ENCODE measurements at places on chromosomes 5 and 9.

- DNase-seq = no peak
Observed at GRCh38 chr9:104094534-104095015, 466 bp downstream of the SMC2 start.

DNA sequence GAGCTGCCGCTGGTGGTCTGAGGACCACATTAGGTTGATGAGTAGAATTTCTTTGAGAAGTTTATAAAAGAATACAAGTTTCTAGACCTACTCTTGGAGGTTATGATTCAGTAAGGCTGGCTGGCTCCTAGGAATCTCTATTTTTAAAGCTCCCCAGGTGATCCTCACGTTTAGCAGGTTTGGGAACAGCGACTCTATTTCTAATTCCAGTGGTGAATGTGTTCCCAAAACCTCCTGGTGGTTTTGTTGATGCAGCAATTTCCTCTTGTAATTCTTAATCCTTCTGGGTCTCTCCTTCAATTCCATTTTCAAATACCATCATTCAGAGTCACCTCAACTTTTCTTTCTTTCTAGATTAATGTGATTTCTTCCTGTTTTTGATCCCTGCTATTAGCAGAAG lies 215.9 kb upstream of the RFX3 start:
- DNase-seq = no peak

DNA sequence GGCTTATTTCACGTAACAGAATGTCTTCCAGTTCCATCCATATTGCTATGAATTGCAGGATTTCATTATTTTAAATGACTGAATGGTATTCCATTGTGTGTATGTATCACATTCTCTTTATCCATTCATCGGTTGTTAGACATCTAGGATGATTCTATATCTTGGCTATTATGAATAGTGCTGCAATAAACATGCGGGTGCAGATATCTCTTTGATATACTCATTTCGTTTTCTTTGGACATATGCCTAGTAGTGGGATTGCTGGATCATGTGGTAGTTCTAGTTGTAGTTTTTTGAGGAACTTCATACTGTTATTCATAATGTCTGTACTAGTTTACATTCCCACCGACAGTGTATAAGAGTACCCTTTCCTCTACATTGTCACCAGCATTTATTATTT lies 460.5 kb downstream of the MAN2A1 start:
- DNase-seq = no peak

DNA sequence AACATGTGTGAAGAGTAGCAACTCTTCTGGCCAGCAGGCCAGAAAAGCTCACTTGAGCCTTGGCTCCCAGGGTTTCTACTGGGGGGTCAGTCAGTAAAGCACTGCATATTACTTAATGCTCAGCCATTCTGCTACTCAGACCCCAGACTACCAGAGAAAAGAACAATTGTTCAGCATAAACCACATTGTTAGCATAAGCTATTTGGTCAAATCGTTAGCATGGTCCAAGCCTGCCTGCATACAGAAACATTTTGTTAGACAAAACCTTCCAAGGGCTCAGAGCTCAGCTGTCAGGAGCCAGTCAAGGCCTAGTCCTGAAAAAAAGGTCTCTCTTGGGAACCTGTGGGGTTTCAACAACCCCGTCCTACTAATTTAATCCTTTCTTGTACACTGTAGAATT lies 449.3 kb downstream of the PRR16 start:
- DNase-seq = no peak

- DNase-seq = no peak
Observed at GRCh38 chr5:1897816-1898450, 15.2 kb upstream of the IRX4 start.

- DNase-seq = no peak
Observed at GRCh38 chr5:165573445-165573844, 2068.0 kb downstream of the MAT2B start.

- no peak for DNase-seq
Observed at GRCh38 chr9:132144708-132145365, 17.0 kb upstream of the NTNG2 start.

DNA sequence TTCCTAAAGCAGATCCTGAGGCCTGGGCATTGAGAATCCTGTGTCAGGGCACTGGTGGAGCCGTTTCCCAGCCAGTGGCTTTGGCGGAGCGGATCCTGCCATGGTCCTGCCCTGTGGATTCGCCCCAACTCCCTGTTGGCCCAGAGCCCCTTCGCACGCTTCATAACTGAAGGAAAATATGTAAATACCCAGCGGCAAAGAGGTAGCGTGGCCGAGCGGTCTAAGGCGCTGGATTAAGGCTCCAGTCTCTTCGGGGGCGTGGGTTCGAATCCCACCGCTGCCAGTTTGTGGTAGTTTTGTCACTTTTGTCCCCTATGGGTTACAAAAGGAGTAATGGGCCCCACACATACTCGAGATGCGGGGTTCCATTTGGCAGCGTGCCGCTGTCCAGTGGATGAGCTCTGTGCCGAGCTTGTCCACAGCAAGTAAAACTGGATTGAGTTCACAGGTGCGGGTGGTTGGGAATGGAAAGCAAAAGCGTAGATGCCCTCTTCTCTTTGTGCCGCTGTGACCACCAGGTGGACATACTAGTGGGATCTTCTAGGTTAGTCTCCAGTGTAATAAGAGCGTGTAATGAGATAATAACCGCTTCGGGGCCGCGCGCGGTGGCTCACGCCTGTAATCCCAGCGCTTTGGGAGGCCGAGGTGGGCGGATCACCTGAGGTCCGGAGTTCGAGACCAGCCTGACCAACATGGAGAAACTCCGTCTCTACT lies 17.3 kb downstream of the TRIM7 start:
- DNase-seq = peak; percentile 66

DNA sequence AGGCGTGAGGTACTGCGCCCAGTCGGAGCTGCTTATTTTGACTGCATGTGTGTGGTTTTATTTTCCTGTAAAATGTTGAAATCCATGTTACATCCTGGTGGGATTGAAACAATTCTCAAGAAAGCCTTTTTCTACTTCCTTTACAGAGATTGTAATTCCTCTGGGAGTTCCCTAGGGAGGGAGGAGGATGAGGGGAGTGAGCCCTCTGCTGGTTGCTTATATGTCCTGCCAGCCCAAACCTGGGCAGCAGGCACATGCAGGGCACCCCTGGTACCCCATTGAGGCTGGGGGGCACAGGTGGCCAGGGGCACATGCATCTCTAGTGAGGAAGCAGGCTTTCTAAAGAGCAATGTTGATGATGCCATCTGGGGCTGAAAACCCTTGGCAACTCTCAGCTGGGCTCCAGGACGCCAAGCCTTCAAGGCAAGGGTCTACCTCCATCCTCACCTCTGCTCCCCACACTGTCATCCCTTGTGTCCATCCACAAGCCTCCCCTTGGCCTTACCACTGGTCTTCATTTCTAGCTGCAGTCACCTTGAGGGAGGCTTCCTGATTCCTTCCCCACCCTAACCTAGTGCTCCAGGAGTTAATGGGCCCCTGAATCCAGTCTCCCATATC lies 84.7 kb upstream of the TNFSF8 start:
- DNase-seq = no peak

- no peak for DNase-seq
Observed at GRCh38 chr9:81375187-81376100, 313.9 kb downstream of the TLE1 start.

- no peak for DNase-seq
Observed at GRCh38 chr9:75265525-75265972, 177.2 kb downstream of the OSTF1 start.

DNA sequence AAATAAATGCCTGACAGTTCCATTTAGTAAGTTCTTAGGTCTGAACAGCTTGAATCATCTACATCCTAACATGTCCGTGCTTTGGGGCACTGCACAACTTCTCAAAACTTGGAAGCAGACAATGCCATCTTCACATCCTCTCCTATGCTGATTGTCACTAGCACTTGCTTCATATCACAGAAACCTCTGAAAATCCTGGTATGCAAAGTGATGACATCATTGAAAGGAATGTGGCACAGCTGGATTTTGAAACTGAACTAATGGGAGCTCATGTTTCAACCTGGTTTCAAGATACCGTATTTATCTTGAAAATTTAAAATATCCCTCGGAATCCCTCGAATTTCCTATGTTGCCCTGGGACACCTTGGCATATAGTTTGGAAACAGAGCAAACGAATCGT lies 490.2 kb upstream of the DAP start:
- no peak for DNase-seq

GRCh38 chr5:138573223-138573622 lies 2.0 kb downstream of the HSPA9 start:
- no peak for DNase-seq

DNA sequence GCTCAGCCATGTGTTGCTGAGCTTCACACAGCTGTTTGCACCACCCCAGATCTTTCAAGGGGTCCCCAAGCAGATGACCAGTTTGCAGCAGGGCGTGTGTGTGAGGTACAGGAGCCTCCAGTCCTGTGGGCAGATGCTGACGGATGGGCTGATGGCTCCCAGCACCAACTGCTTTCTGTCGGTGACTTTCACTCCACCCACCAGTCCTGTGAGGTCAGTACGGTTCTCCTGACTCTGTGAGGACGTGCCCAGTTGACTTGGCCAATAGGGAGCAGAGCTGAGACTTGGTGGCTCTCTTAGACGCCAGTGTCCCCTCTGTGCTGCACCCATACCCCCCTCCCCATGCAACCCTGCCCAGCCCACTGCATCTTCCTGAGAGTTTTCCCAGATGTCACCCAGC lies 19.7 kb downstream of the COL5A1 start:
- no peak for DNase-seq

DNA sequence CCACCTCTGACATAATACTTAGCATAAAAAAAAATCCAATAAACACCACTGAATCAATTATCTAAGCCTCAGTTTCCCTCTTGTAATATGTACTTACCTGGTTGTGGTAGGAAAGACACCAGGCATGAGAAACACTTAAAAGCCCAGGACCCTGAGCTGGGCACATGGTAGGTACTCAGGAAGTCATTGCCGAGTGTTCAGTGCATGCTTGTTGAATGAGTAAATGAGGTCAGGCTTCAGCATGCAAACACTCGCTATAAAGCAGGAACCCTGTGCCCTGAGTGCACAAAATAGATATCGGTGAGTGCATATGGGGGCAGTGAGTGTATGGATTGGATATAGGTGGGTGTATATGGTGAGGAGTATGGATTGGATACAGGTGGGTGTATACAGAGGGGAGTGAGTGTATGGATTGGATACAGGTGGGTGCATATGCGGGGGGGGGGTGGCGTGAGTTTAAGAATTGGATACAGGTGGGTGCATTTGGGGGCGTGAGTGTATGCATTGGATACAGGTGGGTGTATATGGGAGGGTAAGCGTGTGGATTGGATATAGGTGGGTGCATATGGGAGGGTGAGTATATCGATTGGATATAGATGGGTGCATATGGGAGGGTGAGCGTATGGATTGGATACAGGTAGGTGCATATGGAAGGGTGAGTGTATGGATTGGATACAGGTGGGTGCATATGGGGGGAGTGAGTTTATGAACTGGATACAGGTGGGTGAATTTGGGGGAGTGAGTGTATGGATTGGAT lies 194.3 kb upstream of the MSX2 start:
- DNase-seq = no peak

DNA sequence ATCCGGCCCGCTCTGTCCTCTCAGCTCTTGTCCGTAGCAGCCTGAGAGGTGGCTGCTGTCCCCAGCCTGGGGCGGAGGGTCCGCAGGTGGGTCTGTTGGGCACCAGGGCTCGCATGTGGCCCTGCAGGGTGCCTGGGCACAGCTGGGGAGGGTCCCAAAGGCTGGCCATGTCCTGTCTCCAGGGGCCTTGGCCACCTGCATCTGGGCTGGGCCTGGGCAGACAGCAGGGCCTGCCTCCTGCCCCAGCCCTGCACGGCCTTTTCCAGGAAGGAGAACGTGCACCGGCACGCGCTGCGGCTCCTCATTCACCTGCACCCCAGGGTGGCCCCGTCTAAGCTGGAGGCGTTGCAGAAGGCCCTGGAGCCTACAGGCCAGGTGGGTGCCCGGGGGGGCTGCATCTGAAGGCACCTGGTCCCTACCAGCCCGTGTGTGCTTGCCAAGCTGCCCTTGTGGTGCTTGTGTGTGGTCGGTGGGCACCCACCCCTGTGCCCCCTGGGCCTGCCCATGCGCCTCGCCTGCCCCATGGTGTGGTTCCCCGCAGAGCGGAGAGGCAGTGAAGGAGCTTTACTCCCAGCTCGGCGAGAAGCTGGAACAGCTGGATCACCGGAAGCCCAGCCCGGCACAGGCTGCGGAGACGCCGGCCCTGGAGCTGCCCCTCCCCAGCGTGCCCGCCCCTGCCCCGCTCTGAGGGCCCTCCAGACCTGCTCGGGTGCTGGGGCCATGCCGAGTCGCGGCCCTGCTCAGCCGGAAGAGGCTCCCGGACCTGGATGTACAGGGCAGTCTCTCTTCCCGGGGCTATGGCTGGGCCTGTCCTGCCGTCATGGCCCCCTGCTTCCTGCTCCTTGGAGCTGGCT lies 5.1 kb upstream of the TOR4A start:
- no peak for DNase-seq

- no peak for DNase-seq
Observed at GRCh38 chr5:126519637-126520592, 75.1 kb downstream of the ALDH7A1 start.

- DNase-seq = no peak
Observed at GRCh38 chr9:7370381-7370780, 429.2 kb downstream of the DMAC1 start.

- DNase-seq = no peak
Observed at GRCh38 chr5:150469718-150470469, 20.4 kb upstream of the RPS14 start.

DNA sequence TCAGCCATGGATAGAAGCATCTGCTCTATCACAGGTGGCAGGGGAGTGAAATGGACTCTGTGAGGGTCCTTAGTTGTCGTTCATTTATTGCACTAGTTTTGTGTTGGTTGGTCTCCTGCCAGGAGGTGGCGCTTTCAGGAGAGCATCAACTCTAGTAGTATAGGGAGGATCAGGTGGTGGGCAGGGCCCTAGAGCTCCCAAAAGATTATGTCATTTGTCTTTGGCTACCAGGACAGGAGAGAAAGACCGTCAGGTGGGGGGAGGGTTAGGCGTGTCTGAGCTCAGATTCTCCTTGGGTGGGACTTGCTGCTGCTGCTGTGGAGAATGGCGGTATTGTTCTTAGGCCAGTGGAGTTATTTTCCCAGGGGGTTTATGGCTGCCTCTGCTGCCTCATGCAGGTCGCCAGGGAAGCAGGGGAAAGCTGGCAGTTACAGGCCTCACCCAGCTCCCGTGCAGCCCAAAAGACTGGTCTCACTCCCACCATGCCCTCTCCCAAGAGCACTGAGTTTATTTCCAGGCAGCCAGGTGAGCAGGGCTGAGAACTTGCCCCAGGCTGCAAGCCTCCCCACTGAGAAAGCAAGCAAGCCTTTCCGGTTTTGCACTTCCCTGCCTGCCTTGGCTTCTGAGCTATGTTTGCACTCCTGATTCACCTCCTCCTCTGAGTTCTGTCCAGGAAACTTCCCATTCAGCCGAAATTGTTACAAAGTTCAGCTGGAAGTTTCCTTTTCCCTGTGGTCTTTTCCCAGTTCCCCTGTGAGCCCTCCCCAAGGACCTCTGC lies 317.3 kb downstream of the TAF11L14 start:
- DNase-seq = no peak

- DNase-seq = no peak
Observed at GRCh38 chr5:54577937-54578653, 60.5 kb downstream of the SNX18 start.

DNA sequence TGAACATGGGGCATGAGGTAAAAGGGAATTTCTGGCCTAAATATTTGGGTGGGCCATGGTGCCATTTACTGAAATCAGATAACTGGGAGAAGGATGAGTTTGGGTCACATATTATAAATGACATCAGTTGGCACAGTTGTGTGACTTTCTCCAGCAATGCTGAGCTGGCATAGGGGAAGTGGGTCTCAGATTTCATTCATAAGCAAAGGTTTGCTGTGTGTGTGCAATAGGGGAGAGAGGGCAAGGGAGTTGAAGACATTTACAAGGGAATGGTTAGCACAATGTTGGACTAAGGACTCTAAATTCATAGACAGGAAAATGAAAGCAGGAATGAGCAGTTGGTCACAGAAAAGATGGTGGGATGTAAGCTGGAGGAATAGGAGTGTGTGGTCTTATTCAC lies 47.8 kb upstream of the KLF9 start:
- no peak for DNase-seq

Measured in CD4-positive, alpha-beta T cell treated with Interleukin-15 for 1 hour (primary cell).